ENCODE measurements at places on chromosomes 5 and 9.

DNA sequence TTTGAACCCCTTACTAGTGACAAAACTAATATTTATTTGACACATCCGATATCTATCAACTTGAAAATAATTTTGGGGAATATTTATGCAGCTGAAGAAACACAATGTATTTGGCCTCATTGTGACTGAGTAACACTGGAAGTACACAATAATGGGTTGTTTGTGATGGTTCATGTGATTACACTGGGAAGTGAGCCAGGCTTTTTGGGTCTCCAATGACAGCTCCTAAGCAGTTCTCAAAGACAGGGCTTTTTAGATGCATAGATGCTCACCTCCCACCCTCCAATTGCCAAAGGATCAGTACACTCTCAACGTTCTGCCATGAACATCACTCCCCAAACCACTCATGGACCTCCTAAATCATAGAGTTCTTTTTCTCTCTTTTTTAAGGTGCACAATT lies 170.0 kb downstream of the SLC24A2 start:
- no peak for DNase-seq

DNA sequence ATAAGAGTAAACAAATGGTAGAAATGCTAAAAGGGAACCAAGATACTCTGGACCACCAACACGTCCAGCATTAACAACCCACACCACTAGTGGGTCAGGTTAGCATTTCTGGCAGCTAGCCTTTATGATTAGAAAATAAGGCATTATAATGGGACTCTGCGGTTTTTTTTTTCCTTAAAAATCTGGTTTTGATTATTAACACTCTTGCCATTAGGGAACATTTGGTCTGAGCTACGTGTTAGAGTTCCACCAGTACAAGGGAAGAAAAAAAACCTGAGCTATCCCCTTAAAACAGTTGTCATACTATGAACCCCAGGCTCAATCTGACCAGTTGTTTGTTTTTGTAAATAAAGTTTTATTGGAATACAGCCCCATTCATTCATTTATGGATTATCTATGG lies 110.4 kb downstream of the NTRK2 start:
- no peak for DNase-seq

- DNase-seq = no peak
Measured at GRCh38 chr9:77935974-77936373, 95.6 kb downstream of the GNAQ start.

DNA sequence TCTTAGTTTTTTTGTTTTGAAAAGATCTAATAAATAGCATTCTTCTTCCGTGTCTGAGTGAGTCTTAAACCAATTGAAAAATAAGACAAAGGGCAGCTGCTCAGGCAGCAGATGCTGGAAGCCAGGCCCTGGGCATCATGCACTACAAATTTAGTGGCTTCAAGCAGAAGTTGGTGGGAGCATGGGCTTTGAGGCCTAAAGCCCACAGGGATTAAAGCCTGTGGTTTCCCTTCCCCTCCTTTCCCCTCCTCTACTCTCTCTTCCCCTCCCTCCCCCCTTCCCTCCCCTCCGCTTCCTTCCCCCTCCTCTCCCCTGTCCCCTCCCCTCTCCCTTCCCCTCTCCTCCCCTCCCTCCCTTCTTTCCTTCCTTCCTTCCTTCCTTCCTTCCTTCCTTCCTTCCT lies 20.1 kb upstream of the KIF4B start:
- no peak for DNase-seq

- peak; percentile 49 for DNase-seq
Measured at GRCh38 chr5:151150471-151151262, 6.9 kb downstream of the ANXA6 start.

DNA sequence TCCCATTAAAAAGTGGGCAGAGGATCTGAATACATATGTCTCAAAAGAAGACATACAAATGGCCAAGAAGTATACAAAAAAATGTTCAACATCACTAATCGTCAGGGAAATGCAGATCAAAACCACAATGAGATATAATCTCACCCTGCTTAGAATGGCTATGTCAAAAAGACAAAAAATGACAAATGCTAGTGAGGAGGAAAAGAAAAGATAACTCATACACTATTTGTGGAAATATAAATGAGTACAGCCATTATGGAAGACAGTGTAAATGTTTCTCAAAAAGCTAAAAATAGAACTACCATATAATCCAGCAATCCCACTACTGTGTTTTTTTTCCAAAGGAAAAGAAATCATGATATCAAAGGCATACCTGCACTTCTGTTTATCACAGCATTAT lies 450.7 kb downstream of the EFNA5 start:
- no peak for DNase-seq

Data from stimulated activated CD8-positive, alpha-beta memory T cell treated with anti-CD3 and anti-CD28 coated beads, Interleukin-7, amount 100 ng/mL, for 1 hour (primary cell).